Hematopoietic multipotent progenitor cell treated with erythropoietin and hydrocortisone succinate and interleukin-3 and kit ligand, for 4 days (in vitro differentiated cells): ENCODE measurements at places on chromosomes 16 and 17.

DNA sequence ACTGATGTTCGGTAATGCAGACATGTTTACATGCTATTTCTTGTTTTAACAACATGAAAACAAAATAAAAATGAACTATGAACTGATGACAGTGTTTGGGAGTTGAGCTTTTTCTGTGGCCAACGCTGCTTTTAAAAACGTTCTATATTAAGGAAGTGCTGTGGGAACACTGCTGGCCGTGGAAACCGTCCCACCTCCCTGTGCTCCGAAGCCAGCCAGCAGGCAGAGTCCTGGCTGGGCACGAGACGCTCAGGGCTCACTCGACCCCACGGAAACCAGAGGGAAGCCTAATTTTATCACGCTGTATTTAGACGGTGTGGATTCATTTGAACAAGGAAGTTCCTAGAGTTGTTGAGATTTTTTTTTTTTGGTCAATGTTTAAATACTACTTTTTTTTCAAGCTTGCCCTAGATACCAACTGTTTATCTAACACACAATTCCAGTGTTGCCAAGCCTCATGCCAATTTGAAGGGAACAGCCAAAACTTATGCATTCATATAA lies 25.8 kb downstream of the ADCY9 start:
- DNase-seq, result peak; percentile 17

DNA sequence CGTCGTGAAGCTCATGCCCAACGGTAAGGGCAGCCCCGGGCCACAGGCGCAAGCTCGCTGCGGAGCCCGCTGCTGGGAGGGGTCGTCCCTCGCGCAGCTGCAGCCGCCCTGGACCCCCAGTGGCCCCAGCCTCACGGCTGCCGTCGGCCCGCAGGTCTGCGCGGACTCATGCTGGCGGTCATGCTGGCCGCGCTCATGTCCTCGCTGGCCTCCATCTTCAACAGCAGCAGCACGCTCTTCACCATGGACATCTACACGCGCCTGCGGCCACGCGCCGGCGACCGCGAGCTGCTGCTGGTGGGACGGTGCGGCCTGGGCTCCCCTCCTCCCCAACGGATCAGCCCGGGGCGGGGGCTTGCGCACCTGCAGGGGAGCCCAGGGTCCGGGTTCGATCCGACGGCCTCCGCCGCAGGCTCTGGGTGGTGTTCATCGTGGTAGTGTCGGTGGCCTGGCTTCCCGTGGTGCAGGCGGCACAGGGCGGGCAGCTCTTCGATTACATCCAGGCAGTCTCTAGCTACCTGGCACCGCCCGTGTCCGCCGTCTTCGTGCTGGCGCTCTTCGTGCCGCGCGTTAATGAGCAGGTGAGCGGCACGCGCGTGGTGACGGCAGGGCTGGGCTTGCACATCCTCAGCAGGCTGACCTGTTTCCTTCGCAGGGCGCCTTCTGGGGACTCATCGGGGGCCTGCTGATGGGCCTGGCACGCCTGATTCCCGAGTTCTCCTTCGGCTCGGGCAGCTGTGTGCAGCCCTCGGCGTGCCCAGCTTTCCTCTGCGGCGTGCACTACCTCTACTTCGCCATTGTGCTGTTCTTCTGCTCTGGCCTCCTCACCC lies 5.8 kb downstream of the SLC5A2 start:
- DNase-seq, result no peak

DNA sequence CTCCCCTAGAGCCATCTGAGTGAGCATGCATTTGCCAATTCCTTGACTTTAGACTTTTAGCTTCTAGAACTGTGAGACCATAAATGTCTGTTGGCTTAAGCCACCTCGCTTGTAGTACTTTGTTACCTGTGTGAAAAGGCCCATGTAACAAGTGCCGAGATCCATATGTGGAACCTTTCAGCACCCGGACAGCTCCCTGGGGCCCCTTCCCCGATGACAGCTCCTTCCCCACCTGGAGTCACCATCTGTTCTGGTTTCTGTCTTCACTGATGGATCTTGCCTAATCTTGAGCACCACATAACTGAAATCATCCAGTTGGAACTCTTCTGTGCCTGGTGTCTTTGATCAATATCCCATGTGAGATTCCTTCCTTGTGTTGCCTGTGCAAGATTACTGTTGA lies 78.9 kb upstream of the EEF2KMT start:
- DNase-seq, result no peak

DNA sequence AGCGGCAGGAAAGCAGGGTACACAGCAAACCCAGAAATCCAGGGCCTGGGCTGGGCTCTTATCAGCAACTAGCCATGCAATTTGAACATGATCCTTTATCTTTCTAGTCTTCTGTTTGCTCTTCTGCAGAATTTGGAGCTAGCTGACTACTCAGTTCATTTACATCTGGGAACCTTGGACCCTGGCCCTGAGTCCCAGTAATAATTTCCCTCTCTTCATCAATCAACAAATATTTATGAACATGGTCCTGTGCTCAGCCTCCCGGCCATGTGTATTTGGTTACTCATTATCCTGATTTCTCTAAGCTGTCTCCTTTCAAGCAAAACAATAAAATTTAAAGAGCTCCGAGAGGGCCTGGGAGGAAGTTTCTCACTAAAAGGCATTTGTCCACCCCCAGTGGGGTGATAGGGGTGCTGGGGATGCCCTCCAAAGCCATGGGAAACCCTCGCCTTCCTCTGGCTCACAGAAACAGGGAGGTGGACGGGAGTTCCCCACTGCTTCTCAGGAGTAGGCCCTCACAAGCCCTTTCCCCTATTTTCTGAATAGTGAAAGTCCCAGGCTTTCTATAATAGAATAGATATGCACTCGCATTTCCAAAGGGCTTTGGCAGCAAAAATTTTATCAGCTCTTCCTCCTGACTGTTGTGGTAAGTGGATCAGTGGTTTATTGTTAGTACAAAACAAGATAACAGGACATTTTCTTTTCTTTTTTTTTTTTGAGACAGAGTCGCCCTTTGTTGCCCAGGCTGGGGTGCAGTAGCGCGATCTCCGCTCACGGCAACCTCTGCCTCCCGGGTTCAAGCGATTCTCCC lies 6.9 kb upstream of the WDR59 start:
- DNase-seq, result peak; percentile 91

DNA sequence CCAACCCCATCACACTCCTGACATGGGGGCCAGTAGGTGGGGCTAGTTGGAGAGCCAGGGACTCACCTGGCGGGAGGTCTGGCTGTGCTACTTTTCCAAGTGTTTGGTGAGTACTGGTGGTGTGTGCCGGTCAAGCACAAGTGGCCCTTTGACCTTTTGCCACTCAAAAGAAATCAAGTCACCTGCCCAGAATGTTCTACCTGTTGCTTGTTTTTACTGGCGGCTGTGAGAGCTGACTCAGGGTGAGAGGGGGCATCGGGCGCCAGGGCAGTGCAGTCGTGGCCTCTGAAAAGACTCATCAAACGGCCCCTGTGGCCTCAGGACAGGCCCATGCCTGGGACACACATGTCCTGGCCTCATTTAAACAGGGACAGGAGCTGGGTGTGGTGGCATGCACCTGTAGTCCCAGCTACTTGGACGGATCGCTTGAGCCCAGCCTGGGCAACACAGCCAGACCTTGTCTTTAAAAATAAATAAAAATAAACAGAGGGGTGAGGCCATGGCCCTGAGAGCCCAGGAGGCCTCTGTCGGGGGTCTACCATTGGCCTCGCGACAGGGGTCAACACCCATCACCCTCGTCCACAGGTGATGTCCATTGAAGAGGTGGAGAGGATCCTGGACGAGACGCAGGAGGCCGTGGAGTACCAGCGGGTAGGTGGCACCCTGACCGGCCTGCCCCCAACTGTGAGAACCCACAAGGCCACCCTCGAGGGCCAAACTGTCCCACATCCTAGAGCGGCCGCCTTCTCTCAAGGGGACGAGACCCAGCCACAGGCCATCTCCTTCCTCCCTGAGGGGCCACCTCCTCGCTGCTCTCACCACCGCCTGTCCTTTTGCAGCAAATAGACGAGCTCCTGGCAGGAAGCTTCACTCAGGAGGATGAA lies 5.0 kb downstream of the CHMP6 start:
- DNase-seq, result no peak
